ENCODE measurements at places on chromosomes 16 and 17. TPM values are rescaled to one million over a fixed set of nuclear protein-coding genes. Genes with fewer than 3 reads are reported as not detected.

GRCh38 chr16:49189286-49189685 lies 92.4 kb downstream of the CBLN1 start:
- DNase-seq = no peak

- DNase-seq = no peak
These were observed 16.0 kb upstream of the OR1F1 start for GRCh38 chr16:3171855-3172593.

DNA sequence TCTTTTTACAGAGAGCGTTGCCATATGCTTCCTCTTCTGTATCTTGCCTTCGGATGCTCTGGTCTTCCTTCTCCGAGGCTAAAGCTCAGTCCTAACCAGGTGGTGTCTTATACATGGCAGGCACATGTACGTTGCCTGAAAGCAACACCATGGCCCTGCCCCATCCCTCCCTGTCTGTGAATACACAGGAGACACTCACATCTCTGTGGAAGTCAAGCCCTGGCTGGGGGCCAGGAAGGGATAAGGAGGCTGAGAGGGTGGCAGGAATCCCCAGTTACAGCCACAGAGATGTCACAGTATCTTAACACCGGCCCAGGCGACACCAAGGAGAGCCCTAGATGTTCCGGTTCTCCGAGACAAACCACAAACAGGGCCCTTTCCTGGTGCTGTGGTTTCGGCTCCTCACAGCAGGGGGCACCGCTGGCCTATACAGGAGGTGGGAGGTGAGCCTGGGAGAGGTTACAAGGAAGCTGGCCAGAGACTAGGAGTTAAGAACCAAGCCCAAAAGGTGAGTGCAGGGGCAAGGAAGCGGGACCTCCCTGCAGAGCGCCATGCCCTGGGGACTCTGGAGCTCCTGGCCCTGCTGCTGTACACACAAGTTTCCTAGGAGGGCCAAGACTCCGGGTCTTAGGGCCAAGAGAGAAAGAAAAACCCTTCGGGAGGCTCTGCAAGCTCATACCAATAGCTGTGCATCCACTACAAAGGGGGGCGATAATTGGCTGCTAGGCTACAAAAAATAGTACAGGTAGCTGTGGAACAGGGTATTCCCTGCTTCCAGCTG lies 41.7 kb downstream of the SRL start:
- peak; percentile 70 for DNase-seq

DNA sequence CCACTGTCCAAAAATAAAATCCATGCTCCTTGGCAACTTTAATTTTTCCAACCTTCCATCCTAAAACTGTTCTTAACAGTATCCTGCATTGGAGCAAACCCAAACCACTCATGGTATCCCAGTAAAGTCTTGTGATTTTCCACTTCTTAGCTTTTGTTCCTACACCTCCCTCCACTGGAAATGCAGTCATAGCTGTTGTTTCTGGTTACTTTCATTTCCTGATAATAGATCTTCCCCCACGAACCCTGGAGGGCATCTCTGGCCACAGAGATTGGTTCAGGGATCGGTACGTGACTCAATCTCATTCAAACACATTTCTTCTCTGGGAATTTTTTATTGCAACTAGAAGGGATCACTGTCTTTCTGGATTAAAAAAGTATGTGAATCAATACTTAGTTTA lies 276.0 kb downstream of the GRIN2A start:
- DNase-seq = no peak

Gene SP2
- 7.6 TPM for total RNA-seq

Gene P2RX5
- 0.57 TPM for total RNA-seq

Gene KRTAP2-1
- total RNA-seq = not detected

- DNase-seq = no peak
These were observed 21.6 kb upstream of the ADCY7 start for GRCh38 chr16:50244504-50245416.

DNA sequence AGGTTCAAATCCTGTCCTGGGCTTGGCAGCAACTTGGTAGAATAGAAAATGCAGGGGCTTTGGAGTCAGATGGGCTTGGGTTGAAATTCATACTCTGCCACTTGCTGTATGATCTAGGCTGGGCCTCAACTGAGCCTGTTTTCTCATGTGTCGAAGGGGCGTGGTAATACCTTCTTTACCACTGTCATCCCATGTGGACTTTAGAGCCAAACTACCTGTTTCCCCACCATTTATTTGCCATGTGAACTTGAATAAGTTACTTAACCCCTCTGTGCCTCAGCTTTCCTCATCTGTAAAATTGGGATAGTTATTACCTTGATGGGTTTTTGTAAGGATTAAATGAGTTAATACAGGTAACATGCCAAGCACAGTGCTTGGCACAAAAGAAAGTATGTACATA lies 106.0 kb downstream of the COPRS start:
- no peak for DNase-seq

DNA sequence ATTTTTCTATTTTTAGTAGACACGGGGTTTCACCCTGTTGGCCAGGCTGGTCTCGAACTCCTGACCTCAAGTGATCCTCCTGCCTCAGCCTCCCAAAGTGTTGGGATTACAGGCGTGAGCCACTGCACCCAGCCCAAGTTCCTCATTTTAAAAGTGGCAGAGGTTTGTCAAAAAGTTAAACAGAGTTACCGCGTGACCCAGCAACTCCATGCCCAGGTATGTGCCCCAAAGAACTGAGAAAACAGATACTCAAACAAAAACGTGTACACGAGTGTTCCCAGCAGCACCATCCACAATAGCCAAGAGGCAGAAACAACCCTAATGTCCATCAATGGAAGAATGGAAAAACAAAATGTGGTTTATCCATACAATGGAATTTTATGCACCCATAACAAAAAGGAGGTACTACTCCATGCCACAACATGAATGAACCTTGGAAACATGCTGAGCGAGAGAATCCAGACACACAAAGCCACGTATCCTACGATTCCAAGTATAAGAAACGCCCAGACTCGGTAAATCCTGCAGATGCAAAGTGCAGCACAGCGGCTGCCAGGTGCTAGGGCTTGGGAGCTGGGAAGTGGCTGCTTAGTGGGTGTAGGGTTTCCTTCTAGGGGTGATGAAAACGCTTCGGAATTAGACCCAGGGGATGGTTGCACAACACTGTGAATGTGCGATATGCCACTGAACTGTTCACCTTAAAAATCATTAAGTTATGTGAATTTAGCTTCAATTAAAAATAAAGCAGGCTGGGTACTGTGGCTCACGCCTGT lies 24.8 kb downstream of the ADCY9 start:
- DNase-seq = no peak

Gene ABCC12
- not detected for total RNA-seq

Gene KCTD5
- total RNA-seq = 14.0 TPM

DNA sequence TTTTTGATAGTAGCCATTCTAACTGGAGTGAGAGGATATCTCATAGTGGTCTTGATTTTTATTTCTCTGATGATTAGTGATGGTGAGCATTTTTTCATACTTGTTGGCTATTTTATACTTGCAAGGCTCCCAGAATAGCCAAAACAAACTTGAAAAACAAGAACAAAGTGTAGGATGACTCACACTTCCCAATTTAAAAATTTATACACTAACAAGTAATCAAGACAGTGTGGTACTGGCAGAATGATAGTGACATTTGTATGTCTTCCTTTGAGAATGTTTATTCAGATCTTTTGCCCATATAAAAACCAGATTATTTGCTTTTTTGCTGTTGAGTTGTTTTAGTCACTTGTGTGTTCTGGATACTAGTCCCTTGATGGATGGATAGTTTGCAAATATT lies 17.8 kb downstream of the SPECC1 start:
- no peak for DNase-seq

- no peak for DNase-seq
These were observed 4.0 kb upstream of the SMTNL2 start for GRCh38 chr17:4580291-4580690.

Gene ZNF286A
- total RNA-seq = 24.3 TPM

Gene SPNS3
- total RNA-seq = 1.5 TPM
